ENCODE measurements at places on chromosomes 3 and 15.

DNA sequence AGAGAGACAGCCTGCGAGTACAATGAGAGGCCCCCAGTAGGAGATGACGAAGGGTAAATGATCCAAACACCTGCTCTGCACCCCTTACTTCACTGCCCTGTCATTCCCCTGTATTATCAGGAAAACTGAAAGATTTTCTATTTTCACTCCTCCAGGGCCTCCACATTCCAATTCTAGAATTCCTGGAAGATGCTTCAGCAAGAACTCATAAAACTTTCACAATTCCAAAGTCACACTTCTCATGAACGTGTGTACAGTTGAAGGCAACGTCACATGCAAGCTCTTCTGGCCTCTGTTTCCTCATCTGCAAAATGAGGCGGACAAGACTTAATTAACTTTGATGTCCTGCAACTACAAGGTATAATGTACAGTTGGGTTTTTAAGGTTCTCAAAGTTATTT, 62.8 kb upstream of the SPATA12 start:
- no peak for DNase-seq

GRCh38 chr3:171824116-171824515, 13.8 kb upstream of the PLD1 start:
- DNase-seq: no peak

DNA sequence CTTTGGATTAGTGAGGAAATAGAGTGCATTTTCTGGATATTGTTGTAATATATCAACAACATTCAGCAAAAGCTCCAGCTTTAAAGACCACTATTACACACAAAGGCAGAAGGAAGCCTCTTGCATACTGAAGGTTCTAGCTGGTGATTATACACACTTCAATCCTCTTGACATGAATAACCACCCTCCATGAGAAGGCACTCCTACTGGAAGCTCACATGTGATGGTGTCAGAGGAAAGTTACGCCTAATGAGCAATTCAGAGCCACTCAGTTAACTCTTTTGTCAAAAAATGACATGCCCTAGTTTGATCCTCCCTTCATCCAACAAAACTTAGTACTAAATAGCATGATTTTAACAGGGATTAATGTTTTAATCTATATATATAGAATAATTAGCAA, 124.6 kb upstream of the LYSMD4 start:
- no peak for DNase-seq

- no peak for DNase-seq
Observed at GRCh38 chr3:40499952-40500351, 5.9 kb upstream of the ZNF620 start.

GRCh38 chr3:116050311-116050915, 394.9 kb downstream of the LSAMP start:
- DNase-seq: no peak

- no peak for DNase-seq
Observed at GRCh38 chr3:102194760-102195159, 240.1 kb upstream of the ZPLD1 start.

DNA sequence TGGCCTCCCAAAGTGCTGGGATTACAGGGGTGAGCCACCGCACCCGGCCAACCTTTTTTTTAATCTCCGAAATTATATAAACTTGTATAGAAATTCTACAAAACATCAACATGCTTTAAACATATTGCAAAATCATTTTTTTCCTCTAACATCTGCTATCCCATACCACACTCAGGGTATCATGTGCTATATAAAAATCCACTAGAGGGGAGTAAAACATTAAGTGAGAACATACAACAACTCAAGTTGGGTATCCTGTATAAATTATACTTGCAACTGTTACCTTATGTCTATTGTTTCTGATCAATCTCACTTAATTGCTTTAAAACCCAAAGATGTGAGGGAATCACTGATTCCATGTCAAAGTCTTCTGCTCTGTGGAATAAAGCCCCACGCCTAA, 71.9 kb upstream of the FBN1 start:
- no peak for DNase-seq

- DNase-seq: no peak
Observed at GRCh38 chr15:70701891-70702568, 61.3 kb downstream of the UACA start.

DNA sequence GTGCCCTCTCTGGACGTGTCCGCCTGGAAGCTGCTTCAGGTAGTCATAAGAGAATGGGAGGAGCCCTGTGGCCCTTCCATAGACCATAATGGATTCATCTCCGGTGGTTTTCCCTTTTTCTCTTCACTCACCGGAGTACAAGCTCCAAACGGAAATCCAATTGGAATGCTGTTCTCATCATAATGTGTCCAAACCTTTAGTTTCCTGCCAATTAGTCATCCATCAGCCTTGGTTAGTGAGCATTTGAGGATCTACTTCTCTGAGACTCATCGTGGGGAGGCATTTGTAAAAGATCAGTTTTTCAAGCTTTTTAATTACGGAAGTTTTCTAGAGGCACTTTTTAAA, 34.9 kb downstream of the ABHD2 start:
- DNase-seq: no peak

GRCh38 chr15:38795471-38796245, 231.0 kb upstream of the RASGRP1 start:
- DNase-seq: no peak

DNA sequence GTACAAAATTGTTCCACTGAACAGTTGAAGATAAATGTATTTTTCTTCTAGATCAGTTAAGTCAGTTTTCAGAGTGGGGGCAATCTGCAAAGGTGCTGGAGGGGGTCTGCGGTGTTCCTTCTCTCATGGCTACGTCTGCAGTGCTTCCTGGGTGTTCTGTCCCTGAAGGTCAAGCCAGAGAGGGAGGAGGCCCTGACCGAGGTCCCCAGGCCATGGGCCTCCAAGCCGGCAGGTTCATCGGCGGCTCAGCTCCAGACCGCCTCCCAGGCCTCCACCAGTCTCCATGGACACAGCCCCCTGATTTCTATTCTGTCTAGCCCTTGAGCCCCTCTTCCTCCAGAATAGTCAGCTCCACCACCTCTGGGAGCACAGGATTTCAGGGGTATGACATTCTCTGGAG, 28.5 kb upstream of the TSEN2 start:
- DNase-seq: no peak

GRCh38 chr15:75695220-75695619, 17.4 kb downstream of the CSPG4 start:
- DNase-seq: no peak

DNA sequence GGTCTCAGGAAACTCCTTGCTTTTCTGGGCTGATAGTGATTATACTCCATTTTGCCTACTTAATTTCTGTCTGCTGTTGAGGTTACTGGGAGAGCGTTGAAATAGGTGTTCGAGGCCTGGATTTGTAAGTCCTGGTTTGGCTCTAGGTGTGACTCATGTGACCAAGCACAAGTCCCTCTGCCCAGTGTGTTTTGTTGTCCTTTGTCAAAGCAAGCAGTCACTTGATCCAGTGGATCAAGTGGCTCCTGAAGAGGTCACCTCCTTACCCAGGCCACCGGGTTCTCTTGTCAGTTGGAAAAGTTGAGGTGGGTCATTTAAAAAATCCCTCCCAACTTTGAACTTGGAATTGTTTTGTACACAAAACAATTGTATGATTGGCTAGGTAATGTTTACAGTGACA, 70.0 kb downstream of the LPP start:
- no peak for DNase-seq

- no peak for DNase-seq
Observed at GRCh38 chr3:99895703-99896441, 78.2 kb downstream of the CMSS1 start.

DNA sequence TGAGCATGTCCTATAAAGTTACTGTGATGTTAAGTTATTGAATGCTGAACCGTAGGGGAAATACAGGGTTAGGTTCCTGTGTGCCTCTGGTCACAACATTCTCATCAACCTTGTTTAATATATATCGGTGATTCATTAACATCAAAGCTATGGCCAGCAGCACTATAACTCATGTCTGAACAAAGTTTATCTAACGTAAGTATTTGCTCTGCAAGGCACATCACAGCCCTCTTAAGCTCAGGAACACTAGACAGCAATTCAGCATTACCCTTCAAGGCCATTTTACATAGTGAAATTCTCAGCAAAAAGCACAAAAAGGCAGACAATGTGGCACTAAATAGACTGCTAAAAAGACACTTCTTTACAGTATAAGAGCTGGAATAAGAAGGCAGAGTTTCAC, 48.2 kb upstream of the FNDC3B start:
- DNase-seq: no peak

GRCh38 chr3:38479431-38480092, 16.6 kb upstream of the EXOG start:
- no peak for DNase-seq

- DNase-seq: no peak
Observed at GRCh38 chr15:67107014-67107812, 41.8 kb downstream of the SMAD3 start.

DNA sequence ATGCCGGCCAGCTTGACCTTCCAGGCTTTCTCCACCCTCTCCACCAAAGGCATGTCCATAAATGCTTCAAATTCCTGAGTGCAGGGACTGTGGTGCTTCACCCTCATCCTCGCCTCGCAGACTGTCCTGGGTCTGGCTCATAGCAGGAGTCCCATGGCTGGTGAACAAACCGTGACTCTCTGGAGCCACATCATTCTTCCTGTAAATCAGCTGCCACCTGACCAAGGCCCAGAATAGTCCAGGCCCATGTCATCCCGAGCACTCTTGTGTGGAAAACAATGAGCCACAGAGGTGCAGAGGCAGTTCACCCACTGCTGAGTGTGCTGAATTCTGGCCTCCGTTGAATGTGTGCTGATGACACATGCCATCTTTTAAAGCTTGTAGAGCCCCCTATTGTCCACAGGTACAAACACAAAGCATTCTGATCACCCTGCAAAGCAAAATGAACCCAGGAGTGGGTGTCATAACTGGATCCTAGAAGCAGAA, 68.6 kb downstream of the ABHD5 start:
- DNase-seq: no peak

DNA sequence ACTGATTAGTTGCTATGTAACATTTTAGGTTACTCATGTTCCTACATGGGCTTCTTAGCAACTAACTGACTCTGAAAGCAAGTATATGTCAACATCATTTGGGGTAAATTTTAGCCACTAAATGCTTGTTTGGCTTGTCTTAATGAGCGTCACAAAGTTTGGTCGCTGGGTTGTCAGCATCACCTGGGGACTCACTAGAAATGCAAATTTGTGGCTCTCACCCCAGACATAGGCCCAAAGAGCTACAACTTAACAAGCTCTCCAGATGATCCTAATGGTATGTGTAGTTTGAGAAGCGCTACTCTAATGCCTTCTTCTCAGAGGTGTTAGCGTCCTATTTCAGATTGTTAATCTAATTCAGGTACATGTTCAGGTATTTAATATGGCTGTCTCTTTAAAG, 32.7 kb upstream of the CPOX start:
- DNase-seq: no peak

DNA sequence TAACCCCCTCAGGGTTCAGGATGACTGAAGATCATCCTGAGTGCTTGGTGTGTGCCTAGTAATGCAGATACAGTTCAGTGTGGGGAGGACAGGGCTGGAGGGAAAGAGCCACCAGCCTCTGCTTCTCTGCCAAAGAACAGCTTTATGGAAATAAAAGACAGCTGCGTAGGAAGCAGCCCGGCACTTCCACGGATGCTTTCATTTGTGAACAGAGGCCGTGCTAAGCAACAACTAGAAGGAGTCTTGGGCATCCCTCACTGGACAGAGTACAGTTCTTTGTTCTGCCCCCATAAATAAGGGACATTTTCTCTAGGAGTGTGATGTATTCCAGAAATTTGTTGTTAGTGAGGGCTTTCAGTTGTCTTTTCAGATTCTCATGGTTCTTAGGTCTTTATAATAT, 194.8 kb upstream of the RGMA start:
- no peak for DNase-seq

DNA sequence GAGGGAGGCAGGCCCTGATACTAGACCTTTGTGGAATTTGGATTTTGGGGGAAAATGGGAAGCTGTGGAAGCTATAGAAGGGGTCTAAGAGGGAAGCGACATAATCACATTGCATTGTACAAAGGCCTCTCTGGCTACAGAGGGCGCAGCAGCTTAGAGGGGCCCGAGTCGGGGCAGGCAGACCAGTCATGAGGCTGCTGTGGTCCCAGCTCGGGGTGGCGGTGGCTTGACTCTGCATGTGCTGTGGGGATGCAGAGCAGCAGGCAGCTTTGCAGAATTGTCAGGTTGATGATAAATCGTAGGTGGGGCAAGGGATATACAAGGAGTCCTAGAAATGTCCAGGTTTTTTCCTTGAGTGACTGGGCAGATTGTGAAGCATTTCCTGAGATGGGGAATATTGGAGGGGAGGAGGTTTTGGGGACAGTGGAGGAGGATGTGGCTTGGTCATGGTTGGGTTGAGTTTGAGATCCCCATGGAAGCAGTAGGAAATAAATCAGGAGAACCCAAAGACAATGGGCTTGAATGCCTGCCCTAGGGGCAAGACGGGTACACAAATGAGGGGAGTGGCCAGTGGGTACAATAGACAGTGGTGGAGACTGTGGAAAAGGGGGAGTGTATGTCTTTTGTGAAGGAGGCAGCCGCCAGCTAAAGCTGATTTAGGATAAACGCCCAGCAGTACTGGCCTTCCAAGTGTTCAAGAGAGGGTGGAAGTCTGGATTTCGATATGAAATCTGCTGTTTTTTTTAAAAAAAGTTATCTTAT, 94.1 kb downstream of the HMG20A start:
- DNase-seq: no peak

GRCh38 chr3:158248261-158248660, 138.4 kb downstream of the RSRC1 start:
- no peak for DNase-seq

DNA sequence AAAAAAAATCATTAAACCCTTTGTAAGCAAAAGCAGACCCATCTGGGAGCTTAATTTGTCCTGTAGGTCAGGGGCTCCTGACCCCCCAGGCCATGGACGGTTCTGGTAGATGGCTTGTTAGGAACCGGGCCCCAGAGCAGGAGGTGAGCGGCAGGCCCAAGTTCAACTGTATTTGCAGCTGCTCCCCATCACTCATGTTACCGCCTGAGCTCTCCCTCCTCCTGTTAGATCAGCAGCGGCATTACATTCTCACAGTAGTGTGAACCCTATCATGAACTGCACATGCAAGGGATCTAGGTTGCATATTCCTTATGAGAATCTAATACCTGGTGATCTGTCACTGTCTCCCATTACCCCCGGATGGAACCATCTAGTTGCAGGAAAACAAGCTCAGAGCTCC, 60.7 kb downstream of the FSIP1 start:
- DNase-seq: no peak

GRCh38 chr15:99409560-99409959, 156.2 kb upstream of the MEF2A start:
- DNase-seq: no peak

DNA sequence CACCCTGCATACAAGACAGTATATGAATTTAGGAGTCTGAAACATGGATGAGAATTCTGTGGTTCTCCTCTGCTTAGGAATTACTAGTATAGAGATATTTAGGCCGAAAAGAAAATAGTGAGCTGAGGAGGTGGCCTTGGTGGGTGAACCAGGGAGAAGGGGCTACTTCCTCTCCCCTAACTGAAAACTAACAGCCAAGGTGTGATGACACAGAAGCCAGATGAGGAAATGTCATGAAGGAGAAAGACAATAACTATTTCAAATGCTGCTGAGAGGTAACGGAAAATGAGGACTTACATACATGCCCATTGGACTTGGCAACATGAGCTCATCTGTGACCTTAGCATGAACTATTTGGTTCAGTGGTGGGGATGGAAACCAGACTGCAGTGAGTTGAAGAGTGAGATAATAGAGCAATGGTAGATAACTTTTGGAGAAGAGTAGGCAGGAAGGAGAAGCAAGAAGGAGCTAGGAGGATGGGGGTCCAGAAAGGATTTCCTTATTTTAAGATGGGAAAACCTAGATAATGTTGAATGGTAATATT, 114.4 kb upstream of the TSPAN3 start:
- no peak for DNase-seq

Measured in activated T-helper 1 cell treated with anti-CD3 and anti-CD28 coated beads, Interleukin-2, amount 50 U/mL, for 16 hours (primary cell).